ENCODE measurements at places on chromosomes 12 and 14.

DNA sequence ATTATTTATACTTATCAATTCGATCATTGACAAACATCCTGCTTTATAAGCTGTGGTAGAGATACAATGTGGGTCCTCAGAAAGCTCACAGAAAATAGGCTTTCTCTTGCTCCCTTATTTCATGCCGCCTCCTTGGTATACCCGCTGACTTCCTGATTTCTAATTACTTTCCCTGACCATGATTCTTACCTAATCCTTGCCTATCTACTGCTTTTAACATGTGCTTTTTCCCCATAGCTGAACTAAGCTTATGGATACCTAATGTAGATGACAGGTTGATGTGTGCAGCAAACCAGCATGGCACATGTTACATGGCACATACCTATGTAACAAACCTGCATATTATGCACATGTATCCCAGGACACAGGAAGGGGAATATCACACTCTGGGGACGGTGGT, 65.1 kb downstream of the ITPR2 start:
- no peak for DNase-seq

- no peak for DNase-seq
Measured at GRCh38 chr12:65263777-65264176, 14.7 kb upstream of the MSRB3 start.

DNA sequence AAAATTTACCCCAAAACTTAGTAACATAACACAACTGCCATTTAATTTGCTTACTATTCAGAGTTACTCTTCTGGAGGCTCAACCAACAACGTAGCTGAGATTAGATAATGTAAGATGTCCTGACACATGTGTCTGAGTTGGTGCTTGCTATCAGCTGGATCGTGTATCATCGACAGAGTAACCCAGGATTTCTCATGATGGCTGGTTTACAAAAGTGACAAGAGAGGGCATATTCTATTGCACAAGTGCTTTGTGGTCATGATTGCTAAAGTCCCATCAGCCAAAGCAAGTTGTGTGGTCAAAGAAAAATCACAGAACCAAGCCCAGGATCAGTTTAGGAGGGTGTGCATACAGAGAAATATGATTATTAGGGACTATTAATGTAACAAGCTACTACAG, 73.4 kb downstream of the CAPZA3 start:
- no peak for DNase-seq

- DNase-seq, result no peak
Measured at GRCh38 chr14:102798926-102799325, 21.7 kb downstream of the TRAF3 start.

DNA sequence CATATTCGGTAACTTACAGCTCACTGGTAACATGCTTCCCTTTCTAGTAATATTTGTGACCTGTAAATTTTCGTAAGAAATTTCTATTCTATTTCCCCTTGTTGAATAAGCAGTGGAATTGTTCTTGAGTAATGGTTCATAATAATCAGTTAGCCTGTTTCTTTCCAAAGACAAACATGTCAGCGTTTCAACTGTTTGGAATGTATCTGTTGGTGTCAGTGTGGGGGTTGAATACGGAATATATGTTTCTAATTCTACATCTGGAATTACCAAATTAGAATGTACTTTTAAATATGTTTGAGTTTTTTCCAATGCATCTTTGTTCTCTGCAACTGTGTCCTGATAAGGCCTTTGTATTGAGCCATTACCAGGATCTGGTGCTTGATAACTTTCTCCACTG, 2.0 kb downstream of the BBS10 start:
- DNase-seq, result no peak

DNA sequence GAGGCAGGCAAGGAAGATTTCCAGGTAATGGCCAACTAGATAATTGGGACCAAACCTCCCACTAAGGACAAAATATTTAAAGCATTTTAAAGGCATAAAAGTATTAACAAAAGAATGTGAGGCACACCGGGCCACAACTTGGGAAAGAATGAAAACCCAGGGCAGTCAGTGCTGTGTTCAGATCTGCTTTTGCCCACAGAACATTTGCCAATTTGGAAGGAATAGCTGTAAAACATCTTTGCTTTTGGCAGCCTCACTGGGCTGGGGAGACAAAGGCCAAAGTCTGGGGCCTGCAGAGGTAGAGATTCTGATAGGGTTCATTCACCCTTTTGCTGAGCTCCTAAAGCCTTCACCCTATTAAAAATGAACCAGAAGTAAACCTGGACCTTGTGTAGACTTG, 82.3 kb downstream of the SYNE3 start:
- no peak for DNase-seq

DNA sequence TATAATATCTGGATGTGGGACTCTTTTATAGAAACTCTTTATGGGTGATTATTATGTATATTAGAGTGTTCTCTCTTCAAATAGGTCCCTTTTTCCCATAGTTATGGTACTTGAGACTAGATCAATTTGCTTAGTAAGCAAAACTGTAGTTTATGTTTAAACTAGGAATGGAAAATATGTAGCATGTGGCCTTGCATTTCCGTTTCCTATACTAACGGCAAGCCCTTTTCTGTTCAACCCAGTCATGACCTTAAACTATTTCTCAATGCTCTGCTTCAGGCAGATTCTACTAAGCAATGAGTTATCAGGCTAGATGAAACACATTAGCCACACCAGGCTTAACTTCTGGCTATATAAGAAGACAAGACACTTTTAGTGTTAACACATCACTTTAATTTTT, 84.6 kb downstream of the OTOGL start:
- no peak for DNase-seq

DNA sequence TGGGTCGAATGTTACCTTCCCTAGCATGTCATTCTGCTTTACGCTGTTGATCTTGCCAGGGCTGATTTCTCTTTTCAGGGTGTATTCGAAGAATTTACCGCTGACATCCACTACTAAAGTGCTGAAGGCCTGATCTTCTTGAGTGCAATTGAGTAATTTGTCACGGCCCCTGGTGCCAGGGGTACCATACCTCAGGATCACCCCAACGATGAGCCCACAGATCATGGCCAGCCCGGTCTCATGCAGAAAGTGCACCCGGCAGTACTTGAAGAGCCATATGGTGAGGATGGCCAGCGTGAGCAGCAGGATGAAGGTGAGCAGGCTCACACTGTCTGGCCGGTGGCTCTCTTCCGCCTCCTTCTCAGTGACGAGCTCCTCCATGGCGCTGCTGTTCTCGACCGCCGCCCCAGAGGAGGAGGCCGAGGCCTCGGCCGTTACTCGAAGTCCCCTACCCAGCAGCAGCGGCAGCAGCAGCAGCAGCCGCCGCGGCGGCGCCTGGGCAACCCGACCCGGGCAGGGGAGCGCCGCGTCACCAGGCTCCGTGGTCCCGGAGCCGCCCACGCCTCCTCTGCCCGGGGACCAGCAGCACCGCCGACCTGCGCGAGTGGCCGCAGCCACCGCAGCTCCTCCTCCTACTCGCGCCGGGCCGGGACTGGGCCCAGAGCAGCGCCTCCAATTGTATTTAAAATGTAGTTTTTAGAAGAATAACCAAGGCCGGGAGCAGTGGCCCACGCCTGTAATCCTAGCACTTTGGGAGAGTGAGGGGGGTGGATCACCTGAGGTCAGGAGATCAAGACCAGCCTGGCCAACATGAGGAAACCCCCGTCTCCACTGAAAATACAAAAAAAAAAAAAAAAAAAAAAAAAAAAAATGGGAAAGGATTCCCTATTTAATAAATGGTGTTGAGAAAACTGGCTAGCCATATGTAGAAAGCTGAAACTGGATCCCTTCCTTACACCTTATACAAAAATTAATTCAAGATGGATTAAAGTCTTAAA, 58.5 kb upstream of the TMPO start:
- no peak for DNase-seq

DNA sequence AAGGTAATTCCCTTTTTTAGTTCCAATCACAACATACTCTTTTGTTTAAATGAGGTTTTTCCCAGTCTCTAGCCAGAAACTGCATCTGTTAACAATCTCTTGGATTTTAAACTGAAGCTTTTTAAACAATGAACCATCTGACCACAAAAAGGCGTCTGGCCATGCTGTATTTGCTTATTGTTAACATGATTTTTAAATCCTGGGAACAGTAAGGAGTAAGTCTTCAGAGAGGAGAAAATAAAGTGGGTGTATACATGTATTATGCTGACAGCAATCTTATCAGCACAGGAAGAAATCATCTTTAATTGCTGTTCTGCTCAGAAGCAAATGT, 106.2 kb downstream of the DAAM1 start:
- DNase-seq, result no peak

DNA sequence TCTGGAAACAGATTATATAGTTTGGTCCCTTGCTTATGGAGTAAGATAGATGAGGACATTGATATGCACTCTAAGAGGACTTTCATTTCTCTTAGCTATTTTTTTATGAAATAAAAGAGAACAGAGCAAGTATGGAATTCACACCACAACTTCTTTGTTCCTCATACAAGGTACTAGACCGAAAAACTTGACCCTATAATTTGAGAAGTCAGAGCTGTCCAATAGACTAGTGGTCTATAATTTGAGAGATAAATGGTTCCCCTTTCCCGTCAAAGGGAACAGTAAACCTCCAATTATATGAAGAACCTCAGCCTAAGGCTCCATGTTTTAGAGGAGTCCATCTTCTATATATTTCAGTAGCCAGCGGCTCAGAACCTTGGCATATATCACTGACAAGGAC, 58.5 kb upstream of the HIF1A start:
- no peak for DNase-seq

GRCh38 chr12:94100211-94100627, 48.2 kb upstream of the PLXNC1 start:
- no peak for DNase-seq

Measured in stimulated activated CD4-positive, alpha-beta T cell treated with anti-CD3 and anti-CD28 coated beads, Interleukin-1b, Interleukin-23, amount 100 ng/mL, for 1 hour (primary cell).